Hepatocyte (in vitro differentiated cells): ENCODE measurements at places on chromosomes 5 and 9.

DNA sequence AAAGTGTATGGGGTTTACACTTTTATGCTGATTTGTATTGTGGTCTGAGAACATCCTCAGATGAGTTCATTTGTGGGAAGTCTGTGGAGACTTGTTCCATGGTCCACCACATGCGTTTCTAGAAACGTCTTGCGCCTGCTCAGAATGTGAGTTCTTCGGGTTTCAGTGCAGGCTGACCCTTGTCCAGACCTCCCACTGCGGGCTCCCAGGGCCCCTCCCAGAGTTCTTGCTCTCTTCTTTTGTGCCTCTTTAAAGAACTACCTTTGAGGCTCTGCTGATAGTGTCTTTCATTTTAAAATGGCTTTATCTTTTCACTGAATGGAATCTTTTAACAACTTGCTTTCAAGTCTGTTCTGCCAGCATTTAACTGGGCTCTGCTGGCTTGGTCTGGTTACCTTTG, 17.6 kb downstream of the NDUFS6 start:
- H3K4me1 ChIP-seq, result no peaks in the 10 kb centered on the region
- no peaks in the 10 kb centered on the region for H3K36me3 ChIP-seq
- DNase-seq, result no peak
- no peak overlapping the region for H3K4me3 ChIP-seq
- H3K27ac ChIP-seq, result no peak overlapping the region

DNA sequence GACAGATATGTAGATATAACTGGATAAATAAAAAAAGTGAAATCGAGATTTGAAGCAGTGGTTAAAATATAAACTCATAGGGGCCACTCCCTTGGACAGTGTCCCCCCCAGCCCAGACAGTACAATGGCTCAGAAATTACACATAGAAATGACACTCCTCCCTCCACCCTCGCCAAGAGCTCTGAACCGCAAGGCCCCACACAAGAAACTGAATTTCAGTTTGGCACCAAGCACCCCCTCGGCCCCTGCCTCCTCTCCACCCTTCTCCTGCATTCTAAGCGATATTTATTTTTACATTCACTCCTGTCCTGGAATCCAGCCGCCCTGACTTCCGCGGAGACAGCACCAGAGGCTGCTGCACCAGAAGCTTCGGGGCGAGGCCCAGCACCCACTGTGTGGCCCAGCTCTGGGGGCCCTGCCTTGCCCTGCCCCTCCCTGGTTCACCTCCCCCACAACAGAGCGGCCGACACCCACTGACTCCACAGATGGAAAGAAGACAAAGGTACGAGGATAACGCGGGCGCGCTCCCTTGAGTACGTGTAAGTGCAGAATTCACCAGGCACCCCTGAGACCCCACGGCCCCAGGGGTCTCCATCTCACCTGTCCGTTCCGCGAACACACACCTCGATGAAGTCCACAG, 11.0 kb downstream of the STC2 start:
- H3K4me3 ChIP-seq, result no peak overlapping the region
- no peak for DNase-seq
- no peaks in the 10 kb centered on the region for H3K36me3 ChIP-seq
- peak overlapping the region; percentile 81 for H3K27ac ChIP-seq
- H3K27me3 ChIP-seq, result no peaks in the 10 kb centered on the region

GRCh38 chr9:136049491-136050265, 45.4 kb downstream of the NACC2 start:
- no peak overlapping the region for H3K27ac ChIP-seq
- H3K4me1 ChIP-seq, result peaks cover 26% of the 10 kb centered on the region
- H3K27me3 ChIP-seq, result no peaks in the 10 kb centered on the region
- DNase-seq, result no peak

DNA sequence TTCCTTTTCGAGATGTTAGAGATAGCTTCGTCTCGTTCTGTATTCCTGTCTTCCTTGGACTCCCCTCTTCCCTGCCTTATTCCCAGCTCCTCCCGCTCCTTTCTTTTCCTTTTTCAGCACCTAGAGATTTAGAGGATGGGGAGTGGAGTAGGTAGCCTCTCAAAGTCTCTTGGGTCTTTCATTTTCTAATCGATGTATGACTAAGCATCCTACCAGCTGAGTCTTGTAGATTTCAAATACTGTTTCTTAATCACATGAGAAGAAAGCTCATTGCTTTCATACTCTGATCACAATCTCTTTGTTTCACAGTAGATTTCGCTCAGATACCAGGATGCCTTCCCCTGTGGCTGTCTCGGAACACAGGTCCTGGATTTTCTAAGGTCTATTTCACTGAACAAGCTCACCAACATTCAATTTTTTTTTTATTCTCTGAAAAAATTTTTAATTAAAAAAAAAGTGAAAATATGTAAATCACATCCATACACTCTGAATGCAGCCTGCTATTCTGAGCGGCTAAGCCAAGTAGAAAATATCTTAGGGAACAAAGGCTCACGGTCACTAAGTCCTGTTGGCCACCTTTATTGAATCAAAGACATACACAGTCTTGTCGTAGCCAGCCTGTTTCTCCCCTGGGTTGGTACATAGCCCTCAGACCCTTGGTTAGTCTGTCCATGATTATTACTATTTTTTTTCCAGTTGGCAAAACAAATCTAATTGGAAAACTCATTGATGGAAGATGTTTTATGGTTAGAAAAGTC, 413.8 kb downstream of the KDM4C start:
- H3K27me3 ChIP-seq, result no peaks in the 10 kb centered on the region
- no peak overlapping the region for H3K4me3 ChIP-seq
- no peaks in the 10 kb centered on the region for H3K36me3 ChIP-seq

- H3K4me3 ChIP-seq, result no peak overlapping the region
- no peak for DNase-seq
- no peaks in the 10 kb centered on the region for H3K4me1 ChIP-seq
- peak overlapping the region; percentile 55 for H3K27ac ChIP-seq
- no peaks in the 10 kb centered on the region for H3K27me3 ChIP-seq
Measured at GRCh38 chr9:88052321-88052965, 78.1 kb upstream of the CDK20 start.

DNA sequence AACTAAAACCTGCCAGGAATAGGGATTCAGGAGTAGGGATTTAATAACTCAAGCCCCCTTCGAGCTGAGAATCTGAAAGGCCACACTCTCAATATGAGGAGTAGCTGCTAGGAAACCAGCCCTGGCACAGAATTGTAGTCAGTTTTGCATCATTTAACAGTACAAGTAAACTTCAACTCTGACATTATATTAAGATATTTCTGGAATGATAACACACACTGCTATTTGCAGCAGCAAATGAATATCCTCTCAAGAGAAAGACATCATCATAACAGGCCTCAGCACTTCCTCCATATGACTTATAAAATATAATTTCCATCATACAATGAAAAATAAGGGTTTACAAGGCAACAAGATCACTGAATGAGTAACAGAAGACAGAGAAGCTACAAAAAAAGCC, 138.2 kb upstream of the RFX3 start:
- no peaks in the 10 kb centered on the region for H3K36me3 ChIP-seq
- no peak overlapping the region for H3K27ac ChIP-seq
- H3K4me1 ChIP-seq, result no peaks in the 10 kb centered on the region
- H3K27me3 ChIP-seq, result no peaks in the 10 kb centered on the region
- H3K4me3 ChIP-seq, result no peak overlapping the region
- DNase-seq, result no peak
